ENCODE measurements at places on chromosomes 6 and 20.

DNA sequence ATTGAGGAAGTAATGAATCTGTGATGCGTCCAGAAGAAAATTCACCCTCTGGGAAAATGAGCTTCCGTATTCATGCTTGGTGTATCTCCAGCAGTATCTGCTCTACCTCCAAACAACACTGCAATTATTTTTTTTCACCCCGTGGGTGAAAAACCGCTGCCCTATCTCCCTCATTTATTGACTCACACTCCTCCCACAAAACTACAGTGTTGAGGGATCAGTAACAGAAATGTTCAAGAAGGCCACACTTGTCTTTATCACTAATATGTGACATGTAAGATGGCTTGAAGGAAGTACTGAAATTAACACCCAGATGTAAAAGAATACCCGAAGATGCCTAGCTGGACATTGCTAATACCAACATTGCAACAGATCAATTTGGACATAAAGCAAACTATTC, 4.9 kb upstream of the TBX18 start:
- no peak for DNase-seq

GRCh38 chr6:46927066-46927465, 5.3 kb upstream of the ADGRF5 start:
- no peak for DNase-seq

DNA sequence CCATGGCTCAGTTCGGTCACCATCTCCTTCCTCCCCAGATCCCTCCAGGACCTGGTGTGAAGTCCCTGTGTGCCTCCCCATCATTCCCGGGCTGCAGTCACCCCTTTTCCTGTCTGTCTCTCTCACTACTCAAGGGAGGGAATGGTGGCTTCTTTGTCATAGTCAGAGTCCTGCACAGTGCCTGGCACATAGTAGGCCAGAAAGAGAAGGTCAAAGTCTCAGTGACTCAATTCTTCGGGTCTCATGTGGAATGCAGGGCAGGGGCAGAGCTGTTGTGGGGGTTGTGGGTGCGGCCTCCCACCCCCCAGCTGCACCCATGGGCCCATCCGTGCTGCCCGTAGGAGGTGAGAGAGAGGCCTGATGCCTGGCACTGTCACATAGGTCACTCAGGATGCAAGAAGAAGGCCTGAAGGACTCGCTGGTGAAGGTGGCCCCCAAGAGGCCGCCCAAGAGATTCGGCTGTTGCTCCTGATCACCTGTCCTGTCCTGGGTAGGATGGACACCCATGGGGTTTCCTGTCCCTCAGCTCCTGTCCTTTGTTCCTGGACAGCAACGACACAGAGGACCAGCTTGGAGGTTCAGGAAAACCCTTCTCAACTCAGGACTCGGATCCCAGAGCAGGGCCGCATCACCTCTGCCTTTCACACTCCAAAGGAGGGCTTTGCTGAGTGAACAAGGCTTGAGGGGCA, 34.1 kb downstream of the RAB44 start:
- no peak for DNase-seq

- no peak for DNase-seq
Measured at GRCh38 chr6:160919723-160920440, 71.7 kb upstream of the MAP3K4 start.

GRCh38 chr20:60883496-60883895, 368.6 kb upstream of the CDH4 start:
- no peak for DNase-seq

DNA sequence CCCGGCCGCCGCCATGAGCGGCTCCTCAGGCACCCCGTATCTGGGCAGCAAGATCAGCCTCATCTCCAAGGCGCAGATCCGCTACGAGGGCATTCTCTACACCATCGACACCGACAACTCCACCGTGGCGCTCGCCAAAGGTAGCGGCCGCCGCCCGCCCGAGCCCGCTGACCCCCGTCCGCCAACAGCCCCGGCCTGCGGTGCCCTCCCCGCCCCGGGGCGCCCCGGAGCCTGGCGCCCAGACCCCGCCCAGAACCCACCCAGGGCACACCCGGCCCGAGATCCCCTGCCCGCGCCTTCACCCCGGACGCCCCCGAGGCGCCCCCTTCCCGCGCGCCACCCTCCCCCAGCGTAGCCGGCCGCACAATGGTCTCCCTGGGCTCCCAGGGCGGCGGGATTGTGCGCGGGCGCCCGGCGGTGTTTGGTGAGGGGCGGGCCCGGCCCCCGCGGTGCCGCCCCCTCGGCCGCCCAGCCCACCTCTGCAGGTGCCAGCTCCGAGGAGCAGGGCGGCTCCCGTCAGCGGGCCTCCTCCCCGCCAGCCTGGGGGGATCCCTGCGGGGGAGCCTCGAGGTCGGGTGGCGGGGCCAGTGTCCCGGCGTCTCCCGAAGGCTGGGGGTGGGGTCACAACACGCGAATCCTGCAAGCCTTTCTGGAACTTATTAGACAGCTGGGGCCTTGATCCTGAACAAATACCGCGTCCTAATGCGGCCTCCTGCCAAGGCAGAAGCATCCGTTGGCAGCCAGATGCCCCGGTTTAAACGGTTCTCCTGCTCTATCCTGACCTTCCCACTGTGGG, 577 bp downstream of the LSM14B start:
- no peak for DNase-seq

DNA sequence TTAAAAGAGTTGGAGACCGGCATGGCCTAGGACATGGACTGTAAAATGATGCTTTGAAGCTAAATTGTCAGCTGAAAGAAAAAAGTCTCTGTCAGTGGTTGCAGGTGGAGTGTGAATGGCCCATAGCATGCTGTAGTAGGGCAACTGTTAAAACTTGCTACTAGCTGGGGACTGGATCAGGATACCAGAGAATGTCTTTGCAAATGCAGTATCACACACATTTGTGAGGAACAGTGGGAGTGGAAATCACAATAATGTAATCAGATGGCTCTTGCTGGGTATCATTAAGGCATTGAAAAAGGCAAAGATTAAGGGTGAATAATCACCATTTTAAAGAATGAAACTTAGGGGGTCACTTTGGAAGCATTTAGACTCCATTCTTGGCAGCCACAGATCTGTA, 737.9 kb downstream of the EYS start:
- DNase-seq = no peak

DNA sequence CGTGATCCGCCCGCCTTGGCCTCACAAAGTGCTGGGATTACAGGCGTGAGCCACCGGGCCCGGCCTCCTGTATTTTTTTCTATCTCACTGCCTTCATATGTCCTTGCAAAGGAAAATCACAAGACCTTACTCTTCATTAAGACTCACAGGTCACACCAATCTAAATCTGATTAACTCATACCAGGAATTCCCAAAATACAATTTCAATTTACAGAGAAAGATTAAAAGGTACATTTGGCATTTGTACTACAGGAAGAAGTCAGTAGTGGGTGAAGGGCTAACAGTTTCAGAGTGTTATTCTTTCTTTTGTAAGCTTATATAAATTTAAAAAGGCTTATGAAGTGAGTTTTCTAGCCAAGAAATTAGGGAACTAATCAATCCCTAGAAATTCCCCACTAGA, 87.4 kb downstream of the GPR63 start:
- no peak for DNase-seq

DNA sequence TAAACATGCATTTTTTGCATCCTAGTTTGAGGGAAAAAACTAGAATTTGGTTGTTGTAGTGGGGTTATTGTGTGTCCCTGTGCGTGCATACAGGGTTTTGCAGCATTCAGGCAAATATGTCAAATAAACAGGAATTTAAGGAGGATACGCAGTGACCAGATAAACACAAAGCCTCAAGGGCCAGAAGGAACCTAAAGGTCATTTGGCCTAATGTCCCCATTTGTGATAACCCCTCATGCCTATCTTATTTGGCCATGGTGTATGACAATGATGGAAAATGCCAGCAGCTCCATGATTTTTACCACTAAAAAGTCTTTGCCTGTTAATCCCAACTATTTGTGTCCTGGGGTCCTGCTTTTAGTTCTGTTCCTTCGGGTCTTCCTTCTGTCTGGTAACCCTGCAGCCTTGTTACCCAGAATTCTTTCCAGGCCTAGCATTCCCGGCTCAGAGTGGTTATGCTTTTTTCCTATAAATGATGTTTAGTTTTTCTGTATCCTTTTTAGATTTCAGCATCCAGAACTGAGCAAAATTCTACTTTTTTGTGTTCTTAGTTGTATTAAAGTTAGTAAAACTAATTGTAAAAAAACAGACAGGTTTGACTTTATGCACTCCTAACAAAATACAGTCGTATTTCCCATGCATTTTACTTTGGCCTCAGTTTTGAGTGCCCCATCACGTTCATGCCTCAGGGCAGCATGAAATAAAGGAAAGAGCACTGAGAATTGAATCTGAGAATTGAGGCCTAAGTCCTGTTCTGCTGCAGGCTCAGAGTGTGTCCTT, 4.4 kb downstream of the STX16 start:
- no peak for DNase-seq

DNA sequence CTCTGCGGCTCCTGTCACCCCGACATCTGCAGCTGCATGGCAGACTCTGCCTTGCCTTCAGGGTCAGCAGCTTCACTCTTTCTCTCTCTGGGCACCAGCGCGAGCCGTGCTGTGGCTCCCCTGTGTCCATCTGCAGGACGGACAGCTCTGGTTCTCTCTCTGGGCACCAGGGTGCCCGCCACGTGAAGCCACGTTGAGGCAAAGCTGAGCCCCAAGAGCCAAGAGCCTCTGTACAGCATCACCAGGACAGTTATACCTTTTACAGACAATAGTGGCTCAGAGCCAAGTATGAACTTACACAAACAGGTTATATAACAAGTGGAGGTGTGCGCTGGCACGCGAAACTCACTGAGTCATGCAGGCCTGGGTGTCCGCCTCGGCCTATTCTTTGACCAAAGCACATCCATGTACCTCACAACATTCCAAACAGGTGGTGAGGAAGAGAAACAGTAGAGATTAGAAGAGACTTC, 50.8 kb downstream of the FAM50B start:
- no peak for DNase-seq

DNA sequence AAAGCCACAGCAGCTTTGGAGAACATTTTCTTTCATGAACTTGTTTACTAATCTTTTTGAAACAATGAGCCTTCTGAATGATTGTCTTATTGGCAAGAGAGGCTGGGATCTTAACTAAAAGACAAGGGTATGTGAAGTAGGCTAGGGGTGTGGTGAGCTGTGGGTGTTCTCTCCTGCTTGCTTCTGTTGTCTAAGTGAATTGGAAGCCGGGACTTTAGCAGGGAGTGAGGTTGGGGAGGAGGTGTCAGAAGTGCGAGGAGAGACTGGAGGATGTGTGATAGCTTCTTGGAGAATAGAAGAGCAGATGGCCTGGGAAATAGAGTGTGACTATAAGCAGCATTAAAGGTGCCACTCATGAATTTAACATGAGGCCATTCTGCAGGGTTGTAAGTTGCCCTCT, 562.8 kb downstream of the UTRN start:
- DNase-seq = no peak

- no peak for DNase-seq
Measured at GRCh38 chr6:104623052-104623690, 236.5 kb downstream of the HACE1 start.

DNA sequence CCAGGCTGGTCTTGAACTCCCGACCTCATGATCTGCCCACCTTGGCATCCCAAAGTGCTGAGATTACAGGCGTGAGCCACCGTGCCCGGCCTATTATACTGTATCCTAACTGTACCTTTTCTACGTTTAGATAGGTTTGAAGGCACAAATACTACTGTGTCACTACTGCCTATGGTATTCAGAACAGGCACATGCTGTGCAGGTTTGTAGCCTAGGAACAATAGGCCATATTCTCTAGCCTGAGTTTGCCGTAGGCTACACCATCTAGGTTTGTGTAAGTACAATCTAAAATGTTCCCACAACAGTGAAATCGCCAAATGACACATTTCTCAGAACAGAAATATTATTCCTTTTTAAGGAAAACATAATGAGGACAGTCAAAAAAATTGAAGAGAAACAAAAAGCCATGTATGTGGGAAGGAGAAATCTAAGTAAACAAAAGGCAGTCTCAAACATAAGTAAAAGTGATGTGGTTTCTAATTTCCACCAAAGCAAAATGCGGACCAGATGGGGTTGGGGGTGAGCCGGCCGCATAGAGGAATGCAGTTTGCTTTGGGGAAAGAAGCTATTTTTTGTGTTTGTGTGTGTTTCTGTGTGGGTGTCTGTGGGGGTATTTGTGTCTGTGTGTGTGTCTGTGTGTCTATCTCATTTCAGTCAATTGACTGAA, 192.6 kb upstream of the SALL4 start:
- DNase-seq = no peak

Measured in activated T-helper 1 cell treated with anti-CD3 and anti-CD28 coated beads, Interleukin-2, amount 50 U/mL, for 16 hours (primary cell).